ENCODE measurements at places on chromosomes 12 and 14.

- no peak for DNase-seq
These were observed 4.0 kb upstream of the KCNH3 start for GRCh38 chr12:49534731-49535278.

- DNase-seq = no peak
These were observed 41.2 kb upstream of the LRRC10 start for GRCh38 chr12:69651922-69652321.

- DNase-seq = no peak
These were observed 46.5 kb downstream of the TEAD4 start for GRCh38 chr12:3005736-3006135.

DNA sequence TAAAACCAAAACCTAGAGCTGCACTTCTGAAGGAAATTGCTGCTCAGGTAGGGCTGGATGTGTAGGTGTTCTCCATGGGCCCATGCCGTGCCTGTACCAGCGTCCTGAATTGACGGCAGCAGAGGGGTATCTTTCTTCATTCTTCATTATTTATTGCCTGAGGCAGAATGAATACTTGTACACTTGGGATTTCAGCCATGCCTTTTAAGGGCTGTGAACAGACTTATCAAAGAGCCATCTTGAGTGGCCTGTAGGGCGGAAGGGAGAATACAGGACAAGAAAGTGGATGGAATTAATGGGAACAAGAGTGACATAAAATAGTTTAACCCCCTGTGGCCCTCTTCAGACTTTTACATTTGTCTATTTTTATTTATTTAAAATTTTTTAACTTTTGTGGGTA lies 61.4 kb downstream of the RASSF3 start:
- no peak for DNase-seq

GRCh38 chr12:51994959-51995358 lies 11.8 kb upstream of the TAMALIN start:
- DNase-seq = no peak

DNA sequence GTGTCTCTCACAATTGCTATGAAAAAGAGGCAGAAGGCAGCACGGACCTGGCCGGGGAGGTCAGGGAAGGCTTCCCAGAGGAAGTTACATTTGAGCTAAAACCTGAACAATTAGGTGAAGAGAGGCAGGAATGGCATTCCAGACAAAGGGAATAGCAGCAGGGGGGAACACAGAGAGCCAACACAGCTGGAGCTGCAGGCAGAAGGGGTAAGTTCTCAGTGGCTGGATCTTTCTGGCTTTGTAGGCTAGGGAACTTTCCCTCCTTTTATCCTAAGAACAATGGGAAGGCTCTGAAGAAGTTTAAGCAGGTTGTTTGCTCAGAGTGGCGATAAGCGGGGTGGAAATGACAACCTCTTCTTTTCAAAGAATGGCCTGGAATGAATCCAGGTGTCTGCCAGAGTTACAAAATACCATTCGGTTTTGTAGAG lies 100.0 kb downstream of the PRIMA1 start:
- no peak for DNase-seq

DNA sequence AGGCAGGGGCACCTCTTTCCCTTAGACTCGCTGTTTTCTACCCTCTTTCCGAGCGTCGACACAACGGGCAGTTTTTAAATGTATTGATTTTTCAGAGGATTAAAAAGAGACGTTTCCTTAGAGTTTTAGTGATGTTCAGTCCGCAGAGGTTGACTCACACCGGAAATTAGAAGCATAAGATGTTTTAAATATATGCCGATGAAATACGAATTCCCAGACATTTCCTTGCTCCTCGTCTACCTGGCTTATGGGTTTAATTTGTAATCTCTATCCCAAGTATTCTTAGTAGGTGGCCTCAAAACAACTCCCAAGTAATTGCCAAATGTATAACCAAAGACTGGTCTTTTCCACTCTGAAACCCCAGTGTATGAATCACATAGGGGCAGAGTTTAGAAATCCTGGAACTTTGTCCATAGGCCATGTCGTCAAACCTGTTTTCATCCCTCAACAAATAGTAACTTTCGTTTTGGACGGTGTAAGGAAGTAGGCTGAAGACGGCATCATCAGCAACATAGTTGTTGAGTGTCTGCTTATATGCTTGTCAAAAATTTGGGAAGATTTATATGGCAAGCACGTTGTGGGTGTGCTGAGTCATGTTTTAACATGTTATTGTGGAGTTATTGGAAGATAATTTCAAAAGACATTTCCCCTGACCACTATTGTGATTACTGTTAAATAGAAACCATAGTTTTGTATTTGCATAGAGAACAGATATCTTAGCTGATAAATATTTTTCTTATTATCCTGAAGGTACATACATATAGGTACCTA lies 824 bp downstream of the TBK1 start:
- no peak for DNase-seq

GRCh38 chr14:64997108-64997794 lies 10.6 kb downstream of the FNTB start:
- no peak for DNase-seq

GRCh38 chr12:77294016-77294415 lies 228.6 kb upstream of the E2F7 start:
- no peak for DNase-seq

DNA sequence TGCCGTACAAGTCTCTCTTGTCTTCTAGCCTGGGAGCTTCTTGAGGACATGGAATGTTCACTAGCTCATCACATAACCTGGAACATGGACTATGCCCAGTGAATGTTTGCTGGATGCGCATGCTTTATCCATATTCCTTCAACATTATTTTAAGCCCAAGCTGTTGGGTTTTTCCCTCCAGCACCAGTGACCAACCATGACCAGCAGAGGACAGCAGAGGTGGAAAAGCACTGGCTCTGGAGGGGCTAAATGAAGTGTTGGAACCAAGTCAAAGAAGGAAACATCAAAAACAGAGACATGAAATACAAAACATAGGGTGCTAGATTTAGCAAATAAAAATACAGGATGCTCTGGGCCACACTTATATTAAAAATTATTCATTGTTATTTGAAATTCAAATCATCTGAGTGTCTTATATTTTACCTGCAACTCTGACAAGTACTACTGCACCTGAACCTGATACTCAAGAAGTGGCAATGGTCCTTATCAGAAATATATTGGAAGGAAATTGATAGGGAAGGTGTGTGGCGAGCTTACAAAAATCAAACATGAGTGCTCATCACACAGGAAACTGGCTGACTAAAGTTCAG lies 23.1 kb upstream of the HELB start:
- DNase-seq = no peak

GRCh38 chr12:62468397-62468796 lies 1.8 kb downstream of the MON2 start:
- DNase-seq = no peak

DNA sequence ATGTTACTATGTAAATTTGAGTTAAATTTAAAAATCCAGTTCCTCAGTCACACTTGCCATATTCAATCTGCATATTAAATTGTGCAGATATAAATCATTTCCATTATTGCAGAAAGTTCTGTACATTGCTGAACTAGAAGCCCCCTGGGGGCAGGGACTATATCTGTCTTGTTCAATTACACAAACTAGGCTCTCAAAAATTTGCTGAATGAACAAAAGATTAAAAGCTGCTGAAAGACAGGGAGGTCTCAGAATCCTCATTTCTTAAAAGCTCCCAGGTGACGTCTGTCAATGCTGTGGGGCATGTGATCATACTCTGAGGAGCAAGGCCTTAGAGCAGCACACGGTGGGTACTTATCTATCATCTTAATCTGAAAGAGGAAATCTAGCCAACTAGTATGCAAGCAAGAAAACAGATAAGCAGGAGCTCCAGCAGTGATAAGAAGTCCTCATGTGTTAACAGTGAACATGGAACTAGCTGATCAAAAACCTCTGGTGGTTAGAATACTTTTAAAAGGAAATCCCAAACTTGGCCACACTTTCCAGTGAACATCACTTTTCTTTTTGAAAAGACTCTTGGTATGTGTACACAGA lies 60.5 kb downstream of the APPL2 start:
- DNase-seq = no peak

DNA sequence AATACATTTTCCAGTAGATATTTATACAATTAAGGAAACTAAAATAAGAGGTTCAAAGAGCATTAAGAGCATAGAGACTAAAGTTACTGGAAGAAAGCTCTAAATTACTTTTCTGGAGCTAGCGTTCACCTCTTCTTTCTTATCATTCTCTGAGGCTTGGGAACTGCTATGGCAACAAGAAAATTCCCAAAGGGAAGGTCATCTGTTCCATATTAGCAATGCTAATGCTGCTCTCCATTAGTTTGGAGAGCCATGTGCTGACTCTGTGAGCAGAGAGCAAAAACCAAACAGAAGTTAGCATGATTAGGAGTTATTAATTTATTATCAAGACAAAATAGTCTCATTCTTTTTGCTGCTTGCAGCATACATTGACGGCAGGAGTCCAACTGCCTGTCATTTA lies 143.1 kb upstream of the SLC16A7 start:
- no peak for DNase-seq

DNA sequence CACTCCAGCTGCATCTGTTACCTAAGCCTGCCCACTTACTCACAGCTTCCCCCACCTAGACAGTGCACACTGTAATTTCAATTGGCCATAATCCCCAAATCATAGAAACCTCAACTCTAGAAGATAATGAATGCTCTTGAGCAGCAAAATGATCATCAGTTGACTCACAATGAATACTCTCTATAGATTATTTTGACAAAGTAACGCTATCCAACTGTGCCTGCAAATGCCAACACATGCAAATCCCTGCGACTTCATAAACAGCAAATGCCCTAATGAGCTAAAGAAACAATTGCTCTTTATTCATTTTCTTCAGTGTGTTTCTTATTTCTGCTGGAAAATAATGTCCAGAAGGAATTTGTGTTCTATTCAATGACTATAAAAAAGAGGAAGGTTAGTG lies 319.5 kb downstream of the PAWR start:
- DNase-seq = no peak

GRCh38 chr12:563787-564298 lies 99.4 kb downstream of the NINJ2 start:
- no peak for DNase-seq

- no peak for DNase-seq
These were observed 51.2 kb downstream of the SMIM41 start for GRCh38 chr12:52130711-52131110.

GRCh38 chr14:89349171-89350008 lies 67.6 kb downstream of the FOXN3 start:
- no peak for DNase-seq
